SJCRH30 (cell line): ENCODE measurements at places on chromosomes 7 and 10. TPM values are rescaled to one million over a fixed set of nuclear protein-coding genes. Genes with fewer than 3 reads are reported as not detected.

DNA sequence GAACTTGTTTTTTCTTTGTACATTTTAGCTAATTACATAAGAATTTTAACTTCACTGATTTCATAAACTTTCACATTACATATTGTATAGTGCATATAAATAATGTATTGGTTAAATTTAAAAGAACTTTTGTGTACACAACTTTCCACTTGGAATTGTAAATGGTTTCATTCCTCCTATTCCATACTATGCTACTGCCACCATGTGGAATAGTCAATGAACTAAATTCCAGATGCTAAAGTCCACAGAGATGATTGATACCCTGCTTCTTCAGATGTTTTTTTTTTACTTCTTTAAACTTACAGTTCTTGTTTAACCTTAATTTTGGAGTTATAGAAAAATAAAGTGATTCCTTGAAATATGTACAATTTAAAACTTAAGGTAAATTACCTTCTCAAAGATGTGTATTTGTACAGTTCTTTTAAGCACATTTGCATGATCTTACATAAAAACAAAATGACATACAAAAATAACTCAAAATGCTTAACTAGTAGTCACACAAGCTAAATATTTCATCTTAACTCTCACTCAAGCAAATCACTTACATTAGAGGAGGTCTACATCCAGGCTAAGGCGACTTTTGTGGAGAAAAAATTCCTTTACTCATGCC is 247.6 kb upstream of the HGF start:
- DNase-seq: peak; percentile 61

DNA sequence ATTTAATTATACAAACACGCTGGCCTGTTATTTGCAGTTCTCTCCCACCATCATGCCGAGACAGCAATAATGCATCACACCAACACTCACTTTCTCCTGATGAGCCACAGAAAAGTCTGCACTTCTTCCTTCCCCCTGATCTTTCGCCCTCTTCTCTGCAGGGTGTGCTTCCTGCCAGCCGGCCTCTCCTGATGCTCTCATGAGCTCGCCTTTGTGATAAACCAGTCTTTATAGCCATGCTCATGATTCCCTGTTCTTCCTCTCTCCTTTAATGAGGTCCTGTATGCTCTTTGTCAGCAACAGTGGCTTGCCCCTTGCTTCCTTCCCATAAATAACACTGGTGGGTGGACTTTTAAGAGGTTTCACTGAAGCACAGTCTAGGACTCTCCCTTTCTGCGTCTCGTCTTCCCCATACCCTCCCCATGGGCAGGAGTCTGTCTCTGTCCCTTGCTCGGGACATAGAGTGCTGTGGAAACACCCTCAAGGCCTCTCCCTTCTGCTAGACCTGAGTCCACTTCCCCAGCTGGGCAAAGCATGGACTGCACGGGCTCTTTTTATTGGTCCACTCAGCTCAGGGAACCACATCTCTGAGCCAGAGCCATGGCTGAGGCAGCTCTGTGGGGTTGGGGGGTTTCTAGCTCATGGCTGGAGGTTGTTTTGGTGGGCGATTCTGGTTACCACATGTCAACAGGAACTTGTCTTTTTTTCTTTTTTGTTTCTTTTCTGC is 133.9 kb downstream of the C10orf105 start:
- DNase-seq: no peak

DNA sequence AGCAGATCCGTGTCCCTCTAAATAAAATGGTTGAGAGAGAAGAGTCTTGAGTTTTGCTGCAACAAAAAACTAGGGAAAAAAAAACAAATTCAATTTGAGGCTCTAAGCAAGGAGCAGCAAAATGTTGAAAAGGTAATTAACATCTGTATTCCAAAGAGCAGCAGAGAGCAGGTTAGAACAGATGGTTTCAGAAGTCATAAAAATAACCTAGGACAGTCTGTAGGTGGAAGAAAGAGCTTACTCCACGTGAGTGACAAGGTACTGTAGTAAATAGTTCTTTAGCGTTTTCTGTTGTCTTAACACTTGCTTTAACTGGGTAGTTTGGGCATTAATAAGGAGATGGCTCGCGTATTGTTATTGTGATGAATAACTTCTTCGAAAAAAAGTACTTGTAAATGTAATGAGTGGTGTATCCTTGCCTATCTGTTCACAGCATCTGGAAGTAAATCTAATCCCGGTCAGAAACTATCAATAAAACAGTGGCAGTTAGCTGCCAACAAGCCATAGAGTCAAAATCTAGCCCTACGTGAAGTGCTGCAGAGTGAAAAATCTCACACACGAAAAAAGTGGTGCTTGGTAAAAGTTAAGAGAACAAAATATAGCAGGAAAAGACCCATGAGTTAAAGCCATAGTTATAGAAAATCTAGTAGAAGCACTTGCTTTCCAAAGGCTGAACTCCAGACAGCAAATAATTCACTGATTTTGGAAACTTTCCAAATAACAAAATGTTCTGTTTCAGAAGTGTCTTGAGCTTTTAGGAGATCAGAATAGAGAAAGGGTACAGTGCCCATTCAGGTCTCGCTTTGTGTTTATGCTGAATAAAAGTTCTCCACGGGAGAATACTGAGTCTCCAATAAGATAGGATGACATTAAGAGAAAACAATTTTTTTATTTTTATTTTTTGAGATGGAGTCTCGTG is 49.3 kb upstream of the PARD3 start:
- no peak for DNase-seq

The HABP2 gene
- total RNA-seq: not detected in 2 replicates

The TSPAN15 gene
- 12.2 and 13.5 TPM in 2 replicates for total RNA-seq

GRCh38 chr7:91348711-91349110 is 84.5 kb downstream of the FZD1 start:
- no peak for DNase-seq

DNA sequence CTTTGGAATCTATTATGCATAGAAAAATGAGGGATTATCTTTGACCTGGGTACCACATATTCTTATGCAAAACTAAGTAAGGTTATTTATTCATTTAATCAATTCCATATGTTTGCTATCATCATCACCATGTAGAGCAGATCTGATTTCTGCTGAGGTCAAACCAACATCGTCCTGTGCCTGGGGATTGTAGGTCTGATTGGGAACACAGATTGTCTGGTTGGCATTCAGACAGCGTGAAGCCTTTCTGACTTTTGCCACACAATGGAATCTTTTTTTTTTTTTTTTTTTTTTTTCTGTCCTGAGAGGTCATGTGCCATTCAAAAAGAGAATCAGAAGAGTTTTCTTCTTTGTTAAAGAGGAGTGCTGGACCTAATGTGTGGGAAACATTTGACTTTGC is 142.9 kb downstream of the RAB11FIP2 start:
- DNase-seq: no peak

The SMO gene
- total RNA-seq: 40.5 and 43.2 TPM in 2 replicates
